ENCODE measurements at places on chromosomes 7 and 10.

DNA sequence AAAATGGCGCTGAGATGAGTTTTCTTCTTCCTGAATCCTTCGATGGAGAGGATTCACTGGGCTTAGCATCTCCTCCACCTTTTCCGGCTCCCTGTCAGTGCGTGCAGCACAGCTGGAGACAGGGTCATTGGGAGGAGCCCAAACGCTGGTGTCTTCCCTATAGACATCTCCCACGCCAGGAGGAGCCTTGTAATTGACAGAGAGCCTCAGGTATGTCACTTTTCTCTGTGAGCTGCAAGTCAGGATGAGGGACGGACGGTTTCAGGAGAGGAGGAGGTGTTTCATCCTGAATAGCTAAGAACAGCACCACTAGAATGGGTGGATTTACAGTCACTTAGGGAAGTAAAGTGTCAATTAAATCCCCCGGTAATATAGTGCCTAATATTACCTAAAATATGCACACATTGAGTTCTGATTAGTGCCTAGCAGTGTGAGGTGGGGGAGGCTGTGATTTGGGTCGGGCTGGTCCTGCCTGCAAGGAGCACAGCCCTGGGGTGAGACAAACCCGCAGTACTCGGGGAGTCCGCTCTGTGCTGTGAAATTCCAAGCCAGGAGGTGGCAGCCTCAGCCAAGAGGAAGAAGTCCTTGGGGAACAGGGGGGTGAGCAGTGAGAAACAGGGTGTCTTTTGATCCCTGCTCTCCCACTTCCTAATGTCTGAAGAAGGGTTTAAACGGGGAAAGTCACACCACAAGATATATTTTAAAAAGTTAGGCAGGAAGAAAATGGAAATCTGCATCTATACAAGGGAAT lies 28.2 kb downstream of the IL15RA start:
- peak; percentile 61 for DNase-seq

DNA sequence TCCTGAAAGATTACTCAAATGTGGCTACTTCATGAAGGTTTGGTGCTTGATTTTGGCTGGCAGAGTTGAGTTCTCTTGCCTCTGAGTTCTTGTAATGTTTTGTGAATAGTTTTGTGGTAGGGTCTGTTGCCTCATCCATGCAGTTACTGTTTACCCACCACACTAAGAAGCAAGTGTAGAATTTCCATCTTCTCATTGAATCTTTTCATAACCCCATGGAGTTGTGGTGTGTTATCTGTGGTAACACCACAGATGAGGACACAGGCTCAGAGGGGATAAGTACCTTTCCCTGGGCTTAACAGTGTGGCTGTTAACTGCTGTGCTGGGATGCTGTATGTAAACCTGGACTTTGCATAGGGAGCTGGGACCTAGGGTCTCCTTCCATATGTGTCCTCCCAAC lies 186.3 kb downstream of the CAMK1D start:
- DNase-seq = no peak

- DNase-seq = no peak
Observed at GRCh38 chr10:33529234-33529633, 194.8 kb upstream of the NRP1 start.

GRCh38 chr10:123445261-123445775 lies 220.8 kb upstream of the GPR26 start:
- no peak for DNase-seq

GRCh38 chr10:44952779-44953231 lies 6.8 kb upstream of the RASSF4 start:
- DNase-seq = no peak

GRCh38 chr10:106384496-106384895 lies 780.0 kb downstream of the SORCS1 start:
- DNase-seq = no peak

GRCh38 chr10:115558252-115558651 lies 465.1 kb downstream of the ATRNL1 start:
- no peak for DNase-seq

GRCh38 chr7:1940402-1940786 lies 270.3 kb downstream of the ELFN1 start:
- peak; percentile 18 for DNase-seq

DNA sequence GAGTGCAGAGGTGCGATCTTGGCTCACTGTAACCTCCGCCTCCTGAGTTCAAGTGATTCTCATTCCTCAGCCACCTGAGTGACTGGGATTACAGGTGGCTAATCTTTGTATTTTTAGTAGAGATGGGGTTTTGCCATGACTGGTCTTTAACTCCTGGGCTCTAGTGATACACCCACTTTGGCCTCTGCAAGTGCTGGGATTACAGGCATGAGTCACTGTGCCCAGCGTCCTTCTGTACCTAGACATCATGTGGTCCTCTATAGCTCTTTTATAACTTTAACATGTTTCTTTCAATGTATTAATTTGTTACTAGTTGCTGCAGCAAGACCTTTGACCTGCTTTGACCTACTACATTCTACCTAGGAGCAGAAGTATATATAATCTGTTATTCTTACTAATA lies 38.7 kb upstream of the BICC1 start:
- DNase-seq = no peak

- peak; percentile 43 for DNase-seq
Observed at GRCh38 chr10:113151190-113151666, 201.2 kb downstream of the TCF7L2 start.

DNA sequence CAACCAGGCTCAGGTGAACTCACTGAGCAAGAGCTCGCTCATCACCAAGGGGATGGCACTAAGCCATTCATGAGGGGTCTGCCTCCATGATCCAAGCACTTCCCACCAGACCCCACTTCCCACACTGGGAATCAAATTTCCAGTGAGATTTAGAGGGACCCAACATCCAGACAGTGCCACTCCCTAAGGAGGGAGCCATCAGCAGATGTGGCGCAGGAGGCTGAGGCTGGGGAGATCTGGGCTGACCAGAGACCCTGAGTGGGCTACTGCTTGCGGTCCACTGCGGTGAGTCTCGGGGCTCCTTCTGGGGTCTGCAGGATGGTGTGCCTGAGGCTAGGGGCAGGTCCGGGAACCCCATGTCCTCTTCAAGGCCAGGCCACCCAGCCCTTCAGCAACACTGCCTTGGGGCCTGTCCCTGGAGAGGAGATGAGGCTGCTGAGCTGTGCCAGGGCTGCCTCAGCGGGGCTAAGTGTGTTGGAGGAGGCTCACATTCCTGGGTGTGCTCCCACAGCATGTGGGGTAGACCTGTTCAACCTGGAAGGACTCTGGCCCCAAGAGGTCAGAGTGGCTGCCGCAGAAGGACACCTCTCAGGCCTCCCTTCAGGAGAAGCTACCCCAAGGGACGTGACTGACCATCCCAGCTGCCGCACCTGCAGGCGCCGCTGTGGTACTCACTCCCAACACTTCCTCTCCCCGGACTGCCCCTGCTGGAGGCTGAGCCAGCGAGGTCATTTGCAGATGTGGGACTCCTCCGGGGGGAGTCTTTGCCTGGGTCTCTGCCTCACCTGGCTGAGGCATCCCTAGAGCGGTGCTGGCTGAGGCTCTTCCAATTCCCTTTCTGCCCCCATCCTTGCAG lies 22.3 kb upstream of the PCBD1 start:
- DNase-seq = no peak

- peak; percentile 92 for DNase-seq
Observed at GRCh38 chr10:100433253-100434240, 29.3 kb upstream of the WNT8B start.

GRCh38 chr7:41305001-41305400 lies 397.9 kb downstream of the INHBA start:
- DNase-seq = no peak

- DNase-seq = no peak
Observed at GRCh38 chr10:93208717-93209464, 135.2 kb downstream of the CYP26A1 start.

GRCh38 chr10:44723082-44723481 lies 188.1 kb upstream of the TMEM72 start:
- DNase-seq = no peak

DNA sequence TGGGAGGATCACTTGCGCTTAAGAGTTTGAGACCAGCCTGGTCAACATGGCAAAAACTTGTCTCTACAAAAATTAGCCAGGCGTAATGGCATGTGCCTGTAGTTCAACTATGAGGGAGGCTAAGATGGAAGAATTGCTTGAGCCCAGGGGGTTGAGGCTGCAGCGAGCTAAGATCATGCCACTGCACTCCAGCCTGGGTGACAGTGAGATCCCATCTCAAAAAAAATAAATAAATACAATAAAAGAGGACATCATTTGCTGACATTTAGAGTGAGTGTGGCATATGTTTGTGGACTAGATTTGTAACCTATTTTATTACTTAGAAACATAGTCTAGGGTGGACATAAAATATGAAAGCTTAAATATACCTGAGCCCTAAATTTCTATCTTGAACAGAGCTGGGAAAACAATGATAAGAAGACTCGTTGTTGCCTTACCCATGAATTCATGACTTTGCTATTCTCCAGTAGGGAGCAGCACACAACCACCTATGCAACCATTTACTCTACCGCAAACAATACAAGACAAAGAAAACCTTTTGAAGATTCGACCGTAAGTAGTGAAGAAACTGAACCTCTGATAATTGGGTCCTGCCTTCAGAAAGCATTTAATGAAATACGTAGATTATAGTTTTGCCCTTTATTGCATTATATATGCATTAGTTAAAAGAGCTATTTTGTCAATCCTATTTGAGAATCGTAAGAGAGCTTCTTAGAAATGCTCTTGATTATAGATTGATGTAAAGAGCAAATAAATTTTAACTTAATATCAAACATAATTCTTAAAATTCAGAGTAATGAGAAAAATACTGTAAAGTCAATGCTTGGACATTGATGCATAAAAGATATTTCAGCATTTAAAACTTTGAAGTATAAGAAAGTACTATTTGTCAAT lies 83.5 kb downstream of the GNAT3 start:
- DNase-seq = peak; percentile 51

GRCh38 chr7:151377406-151377805 lies 32.4 kb downstream of the WDR86 start:
- DNase-seq = no peak

GRCh38 chr10:80506189-80506575 lies 31.5 kb upstream of the SH2D4B start:
- DNase-seq = no peak

DNA sequence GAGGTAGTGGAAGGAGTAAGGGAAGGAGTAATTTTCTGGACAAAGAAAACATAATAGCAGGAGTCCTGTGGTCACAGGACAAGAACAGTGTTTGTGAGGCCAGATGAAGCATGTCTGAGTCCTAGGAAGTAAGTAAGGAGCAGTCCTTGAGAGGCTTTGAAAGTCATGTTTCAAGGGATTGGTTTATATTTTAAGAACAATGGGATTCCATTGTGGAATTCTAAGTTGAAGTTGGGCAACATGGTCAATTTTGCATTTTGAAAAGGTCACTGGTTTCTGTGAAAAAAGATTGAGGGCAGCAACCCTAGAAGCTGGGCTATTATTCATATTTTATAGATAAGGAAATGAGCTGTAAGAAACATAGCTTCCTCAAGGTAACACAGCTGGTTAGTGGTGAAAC lies 10.8 kb upstream of the SLC25A28 start:
- DNase-seq = no peak

DNA sequence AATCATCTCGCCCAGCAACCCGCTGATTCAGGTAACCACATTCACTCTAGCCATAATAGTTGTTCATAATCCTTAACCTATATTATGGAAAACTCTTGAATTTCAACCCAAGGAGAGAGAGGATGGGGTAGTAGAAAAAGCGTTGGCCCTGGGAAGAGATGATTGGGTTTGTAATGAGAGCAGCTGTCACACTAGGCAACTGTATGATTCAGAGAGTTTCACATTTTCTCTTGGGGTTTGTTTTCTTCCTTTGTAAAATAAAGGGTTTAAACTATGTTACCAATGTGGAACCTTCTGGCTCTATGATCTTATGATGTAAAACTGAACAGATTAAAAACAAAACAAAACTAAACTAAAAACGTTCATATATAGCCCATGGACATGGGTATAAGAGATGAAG lies 705.2 kb upstream of the IGFBP3 start:
- no peak for DNase-seq

GRCh38 chr7:150963707-150964559 lies 14.2 kb downstream of the KCNH2 start:
- no peak for DNase-seq

DNA sequence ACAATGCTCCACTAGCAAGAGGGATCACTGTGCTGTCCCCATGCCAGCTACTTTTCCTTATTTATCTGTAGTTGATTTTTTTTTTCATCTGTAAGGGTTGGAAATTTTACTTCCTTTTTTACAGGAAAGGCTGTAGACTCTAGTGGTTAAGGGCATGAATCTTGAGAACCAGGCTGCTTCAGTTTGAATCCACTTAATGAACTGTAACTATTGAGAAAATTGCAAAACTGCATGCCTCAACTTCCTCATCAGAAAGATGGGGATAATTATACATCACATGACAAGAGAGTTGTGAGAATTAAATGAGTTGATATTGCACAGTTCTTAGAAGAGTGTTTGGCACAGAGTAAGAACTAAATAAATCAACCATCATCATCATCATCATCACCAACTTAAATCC lies 106.4 kb upstream of the GSDME start:
- no peak for DNase-seq

DNA sequence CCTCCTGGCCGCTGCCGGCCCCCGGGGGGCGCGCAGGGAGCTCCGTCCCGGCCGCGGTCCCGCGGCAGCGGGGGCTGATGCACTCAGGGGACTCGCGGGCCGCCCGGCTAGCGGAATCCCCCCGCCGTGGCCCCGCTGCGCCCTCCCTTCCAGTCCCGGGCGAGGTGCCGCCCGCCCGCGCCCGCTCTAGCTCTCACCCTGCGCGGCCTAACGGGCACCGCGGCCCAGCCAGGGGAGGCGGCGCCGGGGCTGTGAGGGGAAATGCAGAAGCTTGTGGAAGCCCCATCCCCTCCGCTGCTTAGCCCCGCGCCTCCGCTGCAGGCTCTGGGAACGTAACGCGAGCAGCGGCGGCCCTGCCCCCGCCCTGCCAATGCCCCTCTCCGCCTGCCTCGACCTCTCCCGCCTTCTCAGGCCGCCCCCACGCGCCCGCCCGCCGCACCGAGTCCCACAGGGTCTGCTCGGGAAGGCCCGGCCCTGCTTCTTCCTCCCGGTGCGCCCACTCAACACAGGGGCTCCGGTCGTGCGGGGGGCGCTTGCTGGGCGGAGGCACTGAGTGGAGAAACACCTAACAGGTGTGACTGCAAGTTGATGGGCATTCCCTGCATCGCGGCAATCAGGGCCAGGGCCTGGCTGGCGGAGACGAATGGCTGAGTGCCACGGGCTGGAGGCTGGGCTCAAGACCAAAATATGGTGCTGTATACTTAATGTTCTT lies 384 bp upstream of the TMEM229A start:
- DNase-seq = peak; percentile 85

DNA sequence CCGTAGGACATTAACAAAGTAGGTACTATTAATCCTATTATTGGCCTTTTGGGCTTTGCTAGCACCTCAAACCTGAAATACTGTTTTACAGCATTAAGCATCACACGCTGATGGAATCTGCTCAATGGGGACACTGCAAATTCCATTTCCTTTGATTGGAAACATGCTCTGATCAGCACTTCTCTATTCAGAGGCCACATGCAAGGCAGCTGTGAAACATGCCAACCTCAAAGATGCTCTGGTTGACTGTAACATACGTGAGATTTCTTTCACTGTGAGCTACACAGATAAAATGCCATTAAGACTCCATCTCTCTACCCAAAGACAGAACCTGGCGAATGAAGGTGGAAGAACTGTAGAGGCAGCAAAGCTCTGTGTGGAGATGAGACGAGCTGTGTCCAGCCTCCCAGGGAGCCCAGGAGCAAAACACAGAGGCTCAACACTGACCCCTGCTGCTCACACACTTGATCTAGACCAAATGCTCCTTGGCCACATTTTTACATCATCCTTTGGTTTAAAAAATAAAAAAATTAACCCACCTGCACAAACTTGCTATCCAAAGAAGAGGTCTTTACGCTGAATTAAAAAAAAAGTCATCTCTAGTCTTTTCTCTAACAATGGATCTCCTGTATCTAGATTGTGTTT lies 8.0 kb downstream of the RSU1 start:
- peak; percentile 29 for DNase-seq
